ENCODE measurements at places on chromosomes 16 and 17. TPM values are rescaled to one million over a fixed set of nuclear protein-coding genes. Genes with fewer than 3 reads are reported as not detected.

- no peaks in the 10 kb centered on the region for H3K36me3 ChIP-seq
- no peak overlapping the region for H3K27ac ChIP-seq
- DNase-seq, result peak; percentile 40
- H3K27me3 ChIP-seq, result no peaks in the 10 kb centered on the region
Measured at GRCh38 chr17:34711646-34712045, 132.3 kb downstream of the TMEM132E start.

DNA sequence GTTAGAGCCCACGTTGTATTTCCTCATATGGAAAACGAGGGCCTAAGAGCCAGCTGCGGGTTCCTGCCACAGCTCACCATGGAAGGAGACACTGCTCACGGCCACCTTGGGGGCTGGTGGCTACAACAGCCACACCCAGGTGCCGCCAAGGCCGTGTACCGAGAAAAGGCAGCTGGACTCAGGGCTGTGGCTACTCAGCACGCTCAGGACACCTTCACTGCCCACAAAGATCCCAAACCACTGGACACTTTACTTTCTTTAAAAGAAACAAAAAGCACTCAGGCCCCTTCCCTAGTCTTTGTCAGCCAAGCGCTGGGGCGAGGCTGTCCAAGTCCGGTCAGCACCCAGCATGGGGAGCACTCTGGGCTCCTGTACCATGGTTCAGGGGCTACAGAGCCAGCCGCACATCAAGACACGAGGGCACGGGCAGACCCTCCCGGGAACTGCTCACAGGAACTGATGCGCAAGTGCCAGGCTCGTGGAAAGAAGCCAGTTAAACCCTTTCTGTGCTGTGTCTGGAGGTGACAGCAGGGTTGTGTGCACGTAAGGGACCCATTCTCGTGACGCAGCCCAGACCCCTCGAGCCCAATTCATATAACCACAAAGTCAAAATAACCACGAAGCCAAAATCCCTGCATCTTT, 18.5 kb downstream of the SLC16A3 start:
- H3K4me1 ChIP-seq, result no peaks in the 10 kb centered on the region
- H3K27ac ChIP-seq, result peak overlapping the region; percentile 67
- peaks cover 94% of the 10 kb centered on the region for H3K36me3 ChIP-seq
- DNase-seq, result no peak
- no peaks in the 10 kb centered on the region for H3K27me3 ChIP-seq
- no peak overlapping the region for H3K4me3 ChIP-seq

The CCL4 gene
- 2.8 TPM for total RNA-seq

The KCNJ16 gene
- 0.59 TPM for total RNA-seq

The CFAP119 gene
- total RNA-seq, result 0.83 TPM

DNA sequence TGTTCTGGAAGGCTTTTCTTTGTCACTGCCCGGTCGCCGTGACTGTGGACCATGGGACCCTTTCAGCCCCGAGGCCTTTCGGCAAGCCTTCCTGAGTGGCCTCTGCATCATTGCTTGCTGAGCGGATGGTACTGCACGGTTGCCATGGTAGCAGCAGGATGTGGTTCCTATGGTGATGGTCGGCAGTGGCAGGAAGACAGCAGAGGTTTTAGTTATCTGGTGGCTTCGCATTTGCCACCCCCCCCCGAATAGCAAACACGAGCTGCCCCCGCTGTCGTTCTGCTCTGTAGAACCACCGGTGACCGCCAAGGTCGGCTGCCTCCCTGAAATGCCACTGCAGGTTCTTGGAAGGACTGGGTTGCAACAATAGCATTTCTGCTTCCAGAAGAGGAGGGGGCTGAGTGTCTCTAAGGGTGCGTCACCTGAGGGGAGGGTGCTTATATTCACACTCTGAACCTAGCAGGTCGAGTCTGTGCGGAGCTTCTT, 76.6 kb downstream of the CMIP start:
- no peak for DNase-seq
- H3K36me3 ChIP-seq, result no peaks in the 10 kb centered on the region
- no peaks in the 10 kb centered on the region for H3K4me1 ChIP-seq
- H3K27ac ChIP-seq, result no peak overlapping the region
- no peak overlapping the region for H3K4me3 ChIP-seq

The NUPR1 gene
- total RNA-seq, result 12.4 TPM

- no peaks in the 10 kb centered on the region for H3K27me3 ChIP-seq
- H3K27ac ChIP-seq, result no peak overlapping the region
- no peak overlapping the region for H3K4me3 ChIP-seq
- no peaks in the 10 kb centered on the region for H3K36me3 ChIP-seq
- H3K4me1 ChIP-seq, result no peaks in the 10 kb centered on the region
Measured at GRCh38 chr16:35636480-35637230, 2177.2 kb downstream of the TP53TG3F start.

The AURKB gene
- not detected for total RNA-seq

- peaks cover 12% of the 10 kb centered on the region for H3K4me1 ChIP-seq
- H3K36me3 ChIP-seq, result no peaks in the 10 kb centered on the region
- no peaks in the 10 kb centered on the region for H3K27me3 ChIP-seq
- no peak overlapping the region for H3K4me3 ChIP-seq
Measured at GRCh38 chr16:77890075-77890474, 101.7 kb downstream of the VAT1L start.

GRCh38 chr17:64025732-64026294, 5.4 kb upstream of the ICAM2 start:
- no peak overlapping the region for H3K4me3 ChIP-seq
- H3K4me1 ChIP-seq, result no peaks in the 10 kb centered on the region
- H3K27ac ChIP-seq, result peak overlapping the region; percentile 36
- no peaks in the 10 kb centered on the region for H3K27me3 ChIP-seq
- no peak for DNase-seq

The XAF1 gene
- total RNA-seq, result 9.4 TPM

DNA sequence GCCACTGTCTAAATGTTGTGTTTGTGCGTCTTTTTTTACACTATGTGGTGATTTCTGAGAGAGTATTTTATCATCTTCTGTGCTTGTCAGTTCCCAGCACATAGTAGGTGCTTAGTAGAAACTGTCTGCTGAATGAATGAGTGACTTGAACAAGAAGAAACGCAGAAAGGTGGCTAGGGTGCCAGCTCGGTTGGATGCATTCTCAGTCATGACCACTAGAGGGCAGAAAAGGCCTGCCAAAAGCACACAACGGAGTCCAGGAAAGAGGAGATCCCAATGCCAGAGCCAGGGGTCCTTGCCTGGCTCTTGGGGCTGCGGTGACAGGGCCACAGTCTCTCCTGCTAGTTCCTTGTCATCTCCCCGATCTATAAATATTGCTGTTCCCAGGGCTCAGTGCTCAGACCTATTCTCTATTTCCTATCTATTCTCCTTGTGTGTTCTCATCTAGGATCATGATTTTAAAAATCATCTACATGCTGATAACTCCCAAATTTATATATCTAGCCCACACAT, 57.3 kb upstream of the CCL1 start:
- H3K4me1 ChIP-seq, result no peaks in the 10 kb centered on the region
- H3K27me3 ChIP-seq, result peaks cover 8% of the 10 kb centered on the region

- H3K4me1 ChIP-seq, result no peaks in the 10 kb centered on the region
- no peak overlapping the region for H3K4me3 ChIP-seq
- H3K27ac ChIP-seq, result peak overlapping the region; percentile 84
Measured at GRCh38 chr17:45230410-45230786, 8.7 kb downstream of the FMNL1 start.

The KCNAB3 gene
- total RNA-seq, result not detected

DNA sequence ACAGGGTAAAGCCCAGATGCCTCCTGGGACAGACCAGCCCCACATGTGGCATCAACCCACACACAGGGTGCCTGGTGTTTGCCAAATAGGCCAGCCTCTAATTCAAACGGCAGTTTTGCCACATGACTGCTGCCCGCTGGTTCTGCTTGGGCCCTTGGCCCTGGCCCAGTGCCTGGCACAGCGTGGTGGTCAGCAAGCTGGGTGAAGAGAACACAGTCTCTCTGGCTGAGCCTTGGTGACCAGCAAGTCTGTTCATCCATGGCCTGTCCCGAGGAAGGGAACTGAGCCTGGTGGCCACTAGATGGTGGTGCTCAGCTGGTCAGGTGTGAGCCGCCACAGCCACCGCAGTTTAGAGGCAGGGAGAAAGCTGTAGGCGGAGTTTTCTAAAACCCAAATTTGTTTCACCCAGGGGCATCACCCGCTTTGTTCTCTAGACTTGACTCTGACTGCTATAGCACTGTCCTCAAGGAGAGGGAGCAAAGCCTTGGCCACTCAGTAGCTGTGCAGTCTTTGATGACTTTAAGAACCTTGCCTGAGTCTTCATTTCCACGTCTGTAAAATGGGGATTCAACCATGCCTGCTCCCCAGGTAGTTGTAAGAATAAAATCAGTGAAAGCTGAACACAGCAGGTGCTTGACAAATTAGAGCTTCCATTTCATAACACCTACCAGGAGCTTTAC, 4.7 kb upstream of the GFAP start:
- no peaks in the 10 kb centered on the region for H3K36me3 ChIP-seq
- no peak overlapping the region for H3K4me3 ChIP-seq
- peaks cover 45% of the 10 kb centered on the region for H3K4me1 ChIP-seq
- DNase-seq, result peak; percentile 90

GRCh38 chr16:84609563-84610177, 8.2 kb downstream of the COTL1 start:
- DNase-seq, result no peak
- H3K27ac ChIP-seq, result no peak overlapping the region
- no peak overlapping the region for H3K4me3 ChIP-seq
- H3K36me3 ChIP-seq, result no peaks in the 10 kb centered on the region
- H3K27me3 ChIP-seq, result no peaks in the 10 kb centered on the region

The NKIRAS2 gene
- total RNA-seq, result 64.8 TPM

The P2RX1 gene
- total RNA-seq, result 0.85 TPM

DNA sequence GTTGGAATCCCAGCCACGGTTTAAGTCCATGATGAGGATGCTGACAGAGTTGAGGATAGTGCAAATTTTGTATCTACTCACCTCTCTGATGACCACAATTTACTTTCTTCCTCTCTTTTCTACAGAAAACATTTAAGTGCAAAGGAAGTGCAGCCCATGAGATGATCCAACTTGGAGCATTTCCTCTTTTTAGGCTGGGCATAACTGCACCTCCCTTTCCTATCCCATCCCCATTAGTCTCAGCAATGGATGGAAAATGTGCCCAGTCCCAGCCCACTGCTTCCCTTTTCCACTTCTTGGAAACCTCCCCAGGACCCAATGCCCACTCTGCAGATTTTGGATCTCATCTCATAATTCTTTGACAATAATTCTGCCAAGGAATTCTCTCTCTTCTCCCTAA, 16.6 kb upstream of the CCL8 start:
- no peak for DNase-seq
- H3K27ac ChIP-seq, result no peak overlapping the region
- no peak overlapping the region for H3K4me3 ChIP-seq
- peaks cover 44% of the 10 kb centered on the region for H3K4me1 ChIP-seq

GRCh38 chr17:8392674-8393469, 4.8 kb downstream of the RNF222 start:
- H3K4me3 ChIP-seq, result no peak overlapping the region
- no peak overlapping the region for H3K27ac ChIP-seq
- H3K4me1 ChIP-seq, result no peaks in the 10 kb centered on the region
- DNase-seq, result no peak
- H3K36me3 ChIP-seq, result no peaks in the 10 kb centered on the region

GRCh38 chr17:70292366-70292765, 123.0 kb downstream of the KCNJ2 start:
- no peaks in the 10 kb centered on the region for H3K4me1 ChIP-seq
- DNase-seq, result no peak
- no peaks in the 10 kb centered on the region for H3K27me3 ChIP-seq
- H3K36me3 ChIP-seq, result no peaks in the 10 kb centered on the region

The ITPRIPL2 gene
- total RNA-seq, result 40.2 TPM

DNA sequence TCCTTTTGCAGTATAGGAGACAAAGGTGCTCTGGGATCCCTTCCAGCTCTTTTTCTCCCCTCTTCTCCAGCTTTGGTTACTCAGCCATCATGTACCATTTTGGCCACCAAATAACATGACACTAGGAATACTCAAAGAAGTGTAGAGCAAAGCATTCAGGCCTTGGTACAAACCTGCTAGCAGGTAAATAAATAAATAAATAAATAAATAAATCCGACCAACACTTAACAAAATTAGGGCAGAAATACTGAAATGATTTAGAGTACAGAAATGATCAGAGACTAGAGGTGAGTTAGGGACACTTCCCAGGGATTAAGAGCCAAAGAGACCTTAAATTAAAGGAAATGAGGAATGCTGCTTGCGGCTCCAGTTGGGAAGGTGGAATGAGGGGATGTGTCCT, 17.7 kb upstream of the ITGB3 start:
- H3K4me1 ChIP-seq, result peaks cover 20% of the 10 kb centered on the region
- H3K27me3 ChIP-seq, result no peaks in the 10 kb centered on the region
- H3K4me3 ChIP-seq, result no peak overlapping the region
- DNase-seq, result no peak
- no peak overlapping the region for H3K27ac ChIP-seq

The ITGB3 gene
- 3.0 TPM for total RNA-seq

GRCh38 chr17:41338961-41339485, 11.6 kb downstream of the KRT33A start:
- no peaks in the 10 kb centered on the region for H3K4me1 ChIP-seq
- no peaks in the 10 kb centered on the region for H3K36me3 ChIP-seq
- no peak for DNase-seq
- no peak overlapping the region for H3K4me3 ChIP-seq

The CARHSP1 gene
- total RNA-seq, result 28.4 TPM

DNA sequence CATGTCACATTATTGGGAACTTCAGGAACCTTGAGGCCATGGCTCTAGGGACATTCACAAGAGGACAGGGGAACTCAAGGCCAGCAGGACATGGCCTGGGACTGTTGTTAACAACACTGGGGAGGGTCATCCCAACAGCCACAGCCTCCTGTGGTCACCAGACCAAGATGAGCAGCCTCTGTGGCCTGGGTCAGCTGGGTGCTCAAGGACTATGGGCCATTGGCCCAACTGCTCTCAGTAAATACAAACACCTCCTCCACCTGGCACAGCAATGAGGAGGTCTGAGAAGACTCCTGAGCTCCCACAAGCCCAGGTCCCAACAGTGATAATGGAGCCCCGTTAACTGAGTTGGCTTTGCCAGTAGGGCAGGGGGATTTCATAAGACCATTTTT, 20.9 kb downstream of the KIFC3 start:
- H3K36me3 ChIP-seq, result peaks cover 33% of the 10 kb centered on the region
- H3K27ac ChIP-seq, result no peak overlapping the region
- H3K4me1 ChIP-seq, result peaks cover 2% of the 10 kb centered on the region
- DNase-seq, result no peak
- H3K4me3 ChIP-seq, result no peak overlapping the region
- H3K27me3 ChIP-seq, result no peaks in the 10 kb centered on the region

The CNGB1 gene
- total RNA-seq, result not detected

GRCh38 chr17:76840884-76841775, 27.1 kb upstream of the MGAT5B start:
- H3K4me1 ChIP-seq, result peaks cover 16% of the 10 kb centered on the region
- H3K27ac ChIP-seq, result no peak overlapping the region
- H3K27me3 ChIP-seq, result no peaks in the 10 kb centered on the region
- H3K4me3 ChIP-seq, result no peak overlapping the region
- no peaks in the 10 kb centered on the region for H3K36me3 ChIP-seq
- no peak for DNase-seq

DNA sequence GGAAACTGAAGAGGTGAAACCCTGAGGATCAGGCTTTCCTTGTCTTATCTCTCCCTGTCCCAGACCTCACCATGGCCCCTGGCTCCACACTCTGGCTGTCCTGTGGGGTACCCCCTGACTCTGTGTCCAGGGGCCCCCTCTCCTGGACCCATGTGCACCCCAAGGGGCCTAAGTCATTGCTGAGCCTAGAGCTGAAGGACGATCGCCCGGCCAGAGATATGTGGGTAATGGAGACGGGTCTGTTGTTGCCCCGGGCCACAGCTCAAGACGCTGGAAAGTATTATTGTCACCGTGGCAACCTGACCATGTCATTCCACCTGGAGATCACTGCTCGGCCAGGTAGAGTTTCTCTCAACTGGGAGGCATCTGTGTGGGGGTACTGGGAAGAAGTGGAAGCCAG, 1.4 kb downstream of the CD19 start:
- no peak for DNase-seq
- H3K4me3 ChIP-seq, result no peak overlapping the region
- no peaks in the 10 kb centered on the region for H3K4me1 ChIP-seq
- H3K36me3 ChIP-seq, result no peaks in the 10 kb centered on the region

All from right atrium auricular region (tissue), 2 donors.